ENCODE measurements at places on chromosomes 13 and 19.

- DNase-seq: no peak
Measured at GRCh38 chr13:89610881-89611280, 1736.6 kb upstream of the MIR17HG start.

GRCh38 chr13:91785431-91786119 lies 387.2 kb downstream of the GPC5 start:
- no peak for DNase-seq

GRCh38 chr19:40601134-40601974 lies at the start of gene LTBP4:
TSS of gene LTBP4 (plus strand) at chr19:40601369. CDS start at chr19:40601388, 19 bp downstream.
- DNase-seq: no peak

- DNase-seq: no peak
Measured at GRCh38 chr19:32269831-32270230, 75.6 kb upstream of the ZNF507 start.

GRCh38 chr19:6116749-6117430 lies 6.6 kb upstream of the RFX2 start:
- no peak for DNase-seq

GRCh38 chr13:66803808-66804456 lies 426.2 kb downstream of the PCDH9 start:
- DNase-seq: no peak

GRCh38 chr19:1592755-1593500 lies at the start of gene MBD3:
TSS of gene MBD3 (minus strand) at chr19:1592865. CDS start at chr19:1592631, 234 bp downstream.
- DNase-seq: peak; percentile 94

DNA sequence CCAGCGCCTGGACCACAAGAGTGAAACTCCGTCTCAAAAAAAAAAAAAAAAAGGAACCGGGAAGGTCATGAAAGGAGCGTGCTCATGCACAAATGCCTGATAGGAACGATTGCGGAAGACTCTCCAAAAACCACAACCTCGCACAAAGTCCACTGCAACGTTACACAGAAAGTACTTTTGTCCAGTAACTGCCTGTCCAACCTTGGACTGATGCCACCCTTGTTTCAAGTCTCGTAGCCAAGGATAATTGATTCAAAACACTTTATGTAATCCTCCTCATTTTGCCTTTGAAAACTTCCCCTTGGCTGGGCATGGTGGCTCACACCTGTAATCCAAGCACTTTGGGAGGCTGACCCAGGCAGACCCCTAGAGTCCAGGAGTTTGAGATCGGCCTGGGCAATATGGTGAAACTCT lies 13.7 kb downstream of the LGALS7 start:
- no peak for DNase-seq

GRCh38 chr13:87674247-87674738 lies 3.1 kb downstream of the SLITRK5 start:
- no peak for DNase-seq

- no peak for DNase-seq
Measured at GRCh38 chr19:38120471-38121025, 103.5 kb downstream of the DPF1 start.

DNA sequence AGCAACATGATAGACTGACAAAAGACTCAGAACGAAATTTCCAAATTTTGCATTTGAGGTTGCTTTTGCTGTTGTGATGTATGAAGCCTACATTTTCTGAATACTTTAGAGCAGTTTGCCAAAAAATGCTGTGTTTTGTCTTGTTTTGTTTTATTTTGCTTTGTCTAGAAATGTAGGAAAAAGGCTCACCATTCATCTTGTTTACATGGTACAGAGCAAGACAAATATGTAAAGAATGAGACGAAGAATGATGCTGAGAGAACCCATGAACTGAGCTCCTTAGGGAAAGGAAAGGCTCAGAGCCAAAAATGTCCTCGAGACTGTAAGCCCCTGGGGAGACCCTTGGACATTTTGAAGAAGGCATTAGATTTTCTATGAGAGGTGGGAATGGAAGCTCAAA lies 6.8 kb upstream of the SPART start:
- no peak for DNase-seq

Measured in activated T-cell treated with anti-CD3 and anti-CD28 coated beads, Interleukin-2, amount 50 U/mL, for 72 hours (primary cell).